Activated effector memory CD4-positive, alpha-beta T cell treated with Interleukin-2 at 50 U/mL for 16 hours (primary cell): ENCODE measurements at places on chromosomes 3 and 15.

DNA sequence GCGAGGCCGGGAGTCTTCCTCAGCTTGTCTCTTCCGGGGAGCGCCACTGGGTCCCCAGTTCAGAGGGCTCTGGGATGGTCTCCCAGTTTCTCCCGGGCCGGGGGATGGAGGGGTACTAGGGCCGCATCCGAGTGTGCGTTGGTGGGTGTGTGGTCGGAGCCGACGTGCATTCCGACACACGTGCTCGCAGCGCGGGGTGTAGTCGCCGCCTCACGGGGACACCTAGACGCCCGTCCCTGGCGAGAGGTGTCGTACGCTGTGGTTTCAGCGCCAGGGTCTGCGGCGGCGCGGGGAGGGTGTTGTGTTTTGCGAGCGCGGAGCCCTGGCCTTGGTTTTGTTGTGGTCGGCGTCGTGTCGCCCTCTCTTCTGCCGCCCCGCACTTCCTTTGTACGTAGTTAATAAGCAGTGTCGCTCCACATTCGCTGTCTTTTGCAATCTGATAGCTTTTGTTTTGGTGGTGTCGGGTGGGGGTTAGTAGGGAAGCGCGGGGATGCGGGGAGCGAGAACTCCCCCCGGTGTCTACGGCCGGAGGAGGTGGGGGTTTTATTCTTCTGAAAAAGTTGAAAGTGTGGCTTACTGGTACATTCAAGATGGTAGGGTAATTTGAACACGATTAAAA lies 2.2 kb downstream of the IGF1R start:
- DNase-seq = peak; percentile 4

DNA sequence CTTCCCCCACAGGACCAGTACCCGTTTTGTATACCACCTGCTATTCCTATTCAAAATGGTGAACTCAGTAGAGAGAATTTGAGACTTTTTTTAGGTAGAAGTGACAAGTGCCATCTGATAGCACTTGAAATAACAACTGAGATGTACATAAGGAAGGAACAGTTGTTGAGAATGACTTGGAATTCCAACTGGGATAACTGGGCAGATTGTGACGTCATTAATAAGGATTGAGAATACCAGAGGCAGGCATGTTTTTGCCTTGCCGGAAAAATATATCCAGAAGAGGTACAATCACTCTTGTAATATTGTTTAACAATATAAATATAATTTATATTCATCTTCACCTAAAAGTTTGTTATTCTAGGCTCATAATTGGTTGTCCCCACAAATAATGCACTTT lies 454.1 kb upstream of the RGMA start:
- no peak for DNase-seq

GRCh38 chr3:46466871-46467403 lies 2.2 kb upstream of the LTF start:
- no peak for DNase-seq

DNA sequence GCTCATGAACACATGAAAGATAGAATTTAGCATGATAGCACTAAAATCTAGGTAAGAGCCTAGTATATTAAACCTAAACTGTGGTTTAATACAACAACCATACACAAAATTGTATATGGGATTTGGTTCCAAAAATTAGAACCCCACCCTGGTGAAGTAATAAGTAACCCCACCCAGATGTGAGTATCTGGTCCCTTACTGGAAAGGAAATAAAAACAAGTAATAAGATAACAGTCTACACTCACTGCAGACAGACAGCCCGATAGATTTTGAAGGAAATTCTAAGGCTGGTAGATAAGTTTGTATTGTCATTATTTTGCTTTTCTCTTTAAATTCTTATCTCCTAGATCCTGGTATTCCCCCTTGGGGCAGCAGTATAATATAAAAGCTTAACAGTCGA lies 184.9 kb downstream of the ZBTB20 start:
- no peak for DNase-seq

GRCh38 chr15:85622221-85622831 lies 172.4 kb downstream of the KLHL25 start:
- DNase-seq = no peak

GRCh38 chr3:16893618-16894200 lies 9.0 kb downstream of the PLCL2 start:
- DNase-seq = no peak

DNA sequence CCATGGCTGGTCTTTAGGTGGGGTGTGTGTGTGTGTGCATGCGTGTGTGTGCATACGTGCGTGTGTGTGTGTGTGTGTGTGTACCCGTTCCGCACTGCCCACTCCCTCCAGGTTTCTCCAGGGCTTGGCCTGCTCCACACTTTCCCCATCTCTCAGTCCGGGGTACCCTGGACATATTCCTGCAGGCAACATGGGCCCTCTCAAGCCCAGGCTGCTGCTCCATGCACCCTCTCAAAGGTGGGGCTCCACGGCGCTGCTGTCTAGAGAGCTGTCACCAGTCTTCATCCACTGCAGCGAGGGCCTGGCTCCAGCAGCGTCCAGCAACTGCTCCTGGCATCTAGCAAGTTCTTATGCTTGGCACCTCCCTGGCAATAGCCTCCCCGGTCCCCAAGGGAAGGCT lies 86.1 kb downstream of the ATP10A start:
- no peak for DNase-seq

DNA sequence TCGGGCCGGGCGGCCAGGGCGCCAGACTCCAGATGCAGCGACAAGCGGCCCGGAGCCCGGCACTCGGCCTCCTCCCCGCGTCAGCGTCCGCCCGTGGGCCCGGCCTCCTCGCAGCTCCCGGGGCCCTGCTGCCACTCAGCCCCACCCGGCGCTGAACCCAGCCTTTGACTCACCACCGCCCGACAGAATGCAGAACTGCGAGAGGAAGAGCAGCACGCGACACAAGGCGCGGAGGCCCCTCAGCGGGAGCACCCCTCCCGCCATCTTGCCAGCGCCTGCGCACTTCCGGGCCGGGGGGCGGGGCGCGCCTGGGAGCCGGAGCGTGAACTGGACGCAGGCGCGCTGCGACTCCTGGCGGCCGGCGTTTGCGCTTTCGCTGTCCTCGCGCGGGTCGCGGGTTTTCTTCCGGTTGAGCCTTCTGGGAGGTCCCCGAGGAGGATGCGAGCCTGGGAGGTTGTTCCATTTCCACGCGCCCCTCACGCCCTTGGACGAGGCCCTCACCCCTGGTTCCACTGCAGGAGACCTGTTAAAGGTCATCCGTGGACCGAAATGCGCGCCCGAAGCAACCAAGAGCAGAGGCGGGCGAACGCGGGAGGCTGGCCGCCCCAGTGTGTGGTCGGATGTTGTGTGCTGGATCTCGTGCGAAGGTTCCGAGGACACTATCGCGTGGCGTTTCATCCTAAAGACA lies at the start of gene TM2D3:
TSS of gene TM2D3 (minus strand) at position 284 of the 688 bp plus-strand sequence. CDS start at position 264, 20 bp downstream.
- peak; percentile 92 for DNase-seq

- DNase-seq = no peak
Observed at GRCh38 chr15:67769497-67770357, 55.6 kb upstream of the SKOR1 start.

- DNase-seq = no peak
Observed at GRCh38 chr15:68993276-68993675, 21.2 kb upstream of the NOX5 start.

DNA sequence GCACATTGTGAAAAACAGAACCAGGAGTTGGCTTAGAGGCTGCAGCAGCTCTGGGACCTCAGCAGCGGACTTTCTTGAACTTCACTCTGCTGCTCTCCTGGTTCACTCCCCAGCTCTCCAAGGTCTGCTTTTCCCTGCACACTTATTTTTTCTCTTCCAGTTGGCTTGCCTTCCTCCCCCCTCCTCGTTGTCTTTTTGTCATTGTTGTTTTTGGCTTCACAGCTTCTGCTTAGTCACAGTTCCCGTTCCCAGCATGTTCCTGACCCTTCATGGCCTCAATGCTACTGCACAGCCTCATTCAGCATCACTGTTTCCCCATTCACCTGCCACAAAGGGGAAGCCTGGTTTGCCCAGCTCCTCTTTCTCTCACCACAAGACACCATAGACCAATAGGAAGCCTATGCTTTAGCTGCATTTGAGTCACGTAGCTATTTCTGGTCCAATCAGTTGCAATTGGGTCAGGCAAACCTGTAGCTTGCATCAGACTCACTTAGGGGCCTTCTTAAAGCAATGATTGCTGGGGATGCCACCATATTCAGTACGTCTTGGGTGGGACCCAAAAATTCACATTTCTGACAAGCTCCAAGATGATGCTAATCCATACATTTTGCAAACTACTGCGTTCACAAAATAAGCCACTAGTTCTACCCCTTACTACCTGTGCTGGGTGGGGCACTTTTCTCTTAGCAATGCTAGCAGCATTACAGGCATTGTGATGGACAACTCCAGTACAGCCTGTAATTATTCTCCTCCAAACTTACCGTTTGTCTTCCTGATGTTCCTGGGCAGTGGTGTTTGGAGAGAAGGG lies 7.8 kb upstream of the SUMF1 start:
- DNase-seq = no peak

- no peak for DNase-seq
Observed at GRCh38 chr15:95454403-95455262, 875.9 kb upstream of the NR2F2 start.

DNA sequence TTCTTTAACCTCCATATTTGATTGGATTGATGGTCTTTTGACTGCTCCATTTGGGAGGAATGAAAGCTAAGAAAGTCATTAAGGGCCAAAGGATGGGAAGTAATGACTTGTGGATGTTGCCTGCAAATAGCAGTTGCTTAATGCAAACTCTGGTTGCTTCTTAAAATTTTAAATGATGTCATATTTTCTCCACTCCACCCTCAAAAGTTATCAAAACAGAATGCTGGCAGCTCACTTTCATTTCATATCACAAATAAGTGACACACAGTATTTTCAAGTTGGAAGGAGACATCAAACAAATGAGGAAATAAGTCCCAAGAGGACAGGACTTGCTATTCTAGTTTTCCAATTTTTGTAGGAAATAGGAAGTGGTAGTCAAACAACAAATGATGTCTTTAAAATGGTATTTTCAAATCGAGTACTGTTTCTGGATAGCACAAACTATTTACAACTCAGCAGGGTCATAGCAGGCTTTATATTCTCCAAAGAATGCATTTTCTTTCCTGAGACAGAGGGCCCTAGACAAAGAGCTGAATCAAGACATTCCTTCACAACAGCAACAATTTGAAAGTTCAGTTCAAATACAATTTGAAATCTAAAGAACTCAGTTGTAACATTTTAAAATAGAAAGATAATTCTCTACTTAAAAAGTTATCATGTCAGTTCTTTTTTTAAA lies 165.1 kb upstream of the UBE2E1 start:
- no peak for DNase-seq

- no peak for DNase-seq
Observed at GRCh38 chr3:156356537-156357363, 198.2 kb downstream of the SSR3 start.

DNA sequence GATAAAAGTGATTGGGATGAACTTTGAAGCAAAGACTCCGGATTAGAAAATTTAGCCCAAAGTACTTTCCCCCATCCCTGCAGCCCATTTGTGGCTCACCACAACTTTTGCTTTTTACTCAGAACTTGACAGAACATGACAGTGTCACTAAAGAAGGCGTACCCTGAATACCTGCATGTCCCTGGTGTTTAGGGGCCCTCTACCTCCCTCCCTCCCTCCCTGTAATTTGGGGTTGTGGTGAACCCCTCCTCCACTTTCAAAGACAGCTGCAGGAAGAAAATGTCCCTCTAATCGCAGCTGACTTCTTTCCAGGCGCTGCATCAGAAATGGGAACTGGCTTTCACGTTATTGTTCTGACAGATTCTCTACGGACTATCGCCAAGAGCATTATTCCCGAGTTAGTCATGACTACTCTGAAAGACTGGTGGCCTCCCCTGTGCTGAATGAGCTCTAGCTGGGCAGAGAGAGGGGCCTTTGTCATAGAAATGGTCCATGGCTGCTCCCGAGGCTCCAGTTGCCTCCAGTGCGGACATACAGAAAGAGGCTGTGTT lies 93.2 kb upstream of the ARHGEF3 start:
- no peak for DNase-seq

DNA sequence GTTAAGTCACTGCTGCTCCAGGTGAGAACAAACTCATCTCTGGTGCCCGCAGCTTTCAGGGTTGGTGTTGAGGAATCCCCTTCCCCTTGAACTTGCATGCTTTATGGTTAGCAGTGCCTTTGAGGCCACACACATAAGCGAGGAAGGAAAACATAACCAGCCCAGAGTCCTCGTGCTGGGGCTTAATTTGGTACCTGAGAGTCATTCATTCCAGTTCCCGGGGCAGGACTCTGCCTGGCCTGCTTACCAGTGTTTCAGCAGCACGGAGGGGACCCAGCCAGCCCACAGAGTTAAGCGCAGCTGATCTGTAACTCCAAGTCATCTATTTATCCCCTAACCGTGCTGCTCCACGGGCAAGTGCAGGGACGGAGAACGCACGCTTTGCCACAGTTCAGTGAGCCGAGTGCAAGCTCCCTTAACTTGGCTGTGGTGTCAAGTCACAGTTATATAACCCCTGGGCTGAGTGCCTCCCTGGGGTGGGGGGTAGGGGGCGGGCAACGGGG lies 302.3 kb upstream of the ICE2 start:
- no peak for DNase-seq

DNA sequence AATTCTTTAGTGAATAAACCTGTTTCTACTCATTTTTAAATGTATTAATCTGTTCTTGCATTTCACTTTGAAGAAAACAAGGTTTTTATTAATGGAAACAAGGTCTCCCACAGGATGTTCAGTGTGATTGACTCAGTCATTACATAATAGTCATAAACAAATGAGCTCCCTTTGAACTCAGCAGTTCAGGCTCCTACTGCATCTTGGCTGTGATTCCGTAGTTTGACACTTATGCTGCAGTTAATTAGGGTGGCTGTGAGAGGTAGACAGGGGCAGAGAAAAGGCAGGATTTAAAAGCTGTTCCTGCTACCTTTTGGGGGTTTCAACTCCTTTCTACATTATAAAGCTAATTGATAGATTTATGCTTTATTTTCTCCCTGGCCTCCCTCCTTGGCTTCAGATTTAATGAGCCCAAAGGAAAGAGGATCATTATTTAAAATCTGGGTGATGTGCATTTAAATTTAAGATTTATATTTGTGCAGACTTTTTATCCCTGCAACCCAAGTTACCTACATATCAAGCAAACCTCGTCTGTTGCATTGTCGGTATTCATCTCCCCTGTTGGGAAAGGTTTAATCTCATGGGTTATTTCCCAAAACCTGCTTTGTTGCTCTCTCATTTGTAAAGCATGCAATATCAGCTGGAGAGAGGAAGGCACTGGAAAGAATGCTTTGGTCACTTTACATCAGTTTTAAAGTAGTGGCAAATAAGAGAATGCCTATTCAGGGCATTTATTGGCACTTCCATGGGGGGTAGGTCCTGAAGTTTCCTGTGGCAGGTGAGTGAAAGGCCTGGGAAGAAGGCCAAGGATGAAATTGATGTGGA lies 345.0 kb upstream of the NR2E3 start:
- no peak for DNase-seq
